ENCODE measurements at places on chromosomes 1 and 21.

DNA sequence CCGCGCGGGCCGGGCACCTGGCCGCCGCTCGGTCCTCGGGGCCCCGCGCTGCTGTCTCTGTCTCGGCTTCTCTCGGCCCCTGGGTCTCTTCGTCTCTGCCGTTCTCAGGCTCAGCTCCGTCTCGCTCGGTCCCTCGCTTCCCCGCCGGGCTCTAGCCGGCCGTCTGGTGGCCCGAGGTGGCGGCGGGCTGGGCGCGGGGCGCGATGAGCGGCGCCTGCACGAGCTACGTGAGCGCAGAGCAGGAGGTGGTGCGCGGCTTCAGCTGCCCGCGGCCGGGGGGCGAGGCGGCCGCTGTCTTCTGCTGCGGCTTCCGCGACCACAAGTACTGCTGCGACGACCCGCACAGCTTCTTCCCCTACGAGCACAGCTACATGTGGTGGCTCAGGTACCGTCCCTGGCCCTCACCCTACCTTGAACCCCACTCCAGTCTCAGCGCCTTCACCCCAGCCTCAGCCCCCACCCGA is 355 bp downstream of the SHISAL2A start:
- DNase-seq, result no peak

GRCh38 chr1:50333595-50333974 is 89.7 kb downstream of the DMRTA2 start:
- DNase-seq, result no peak

- no peak for DNase-seq
Observed at GRCh38 chr1:86247597-86248279, 91.2 kb upstream of the COL24A1 start.

DNA sequence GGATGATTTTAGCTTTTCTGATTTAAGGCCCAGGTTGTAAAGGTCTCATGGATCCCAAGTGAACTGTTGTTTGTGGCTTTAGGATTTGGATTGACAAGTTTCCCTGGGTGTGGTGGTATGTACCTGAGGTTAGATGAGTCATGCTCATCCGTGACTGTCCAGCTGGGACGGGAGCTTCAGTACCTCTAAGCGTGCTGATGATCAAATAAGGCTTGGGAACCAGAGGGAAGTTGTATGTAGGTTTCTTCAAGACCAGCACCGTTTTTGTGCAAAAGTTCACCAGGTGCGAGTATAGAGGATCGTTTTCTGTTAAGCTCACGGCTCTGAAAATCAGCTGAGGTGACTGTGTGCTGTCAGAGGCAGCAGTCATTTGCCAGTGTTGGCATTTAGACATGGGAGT is 19.8 kb downstream of the PLA2G2E start:
- DNase-seq, result no peak

GRCh38 chr1:167663002-167663772 is 33.2 kb downstream of the RCSD1 start:
- no peak for DNase-seq
